Activated naive CD8-positive, alpha-beta T cell treated with anti-CD3 and anti-CD28 coated beads, Interleukin-2, amount 10 ng/mL, durations not matched to agents 7 days and 5 days (primary cell): ENCODE measurements at places on chromosomes 1 and 21.
A peak's percentile ranks its signal among the peaks of the same experiment; 100 is the strongest.

GRCh38 chr1:192270398-192270797, 46.4 kb upstream of the RGS21 start:
- no peak overlapping the region for H3K4me3 ChIP-seq
- H3K27me3 ChIP-seq: no peaks in the 10 kb centered on the region
- no peak overlapping the region for H3K27ac ChIP-seq
- DNase-seq: no peak
- no peaks in the 10 kb centered on the region for H3K36me3 ChIP-seq

DNA sequence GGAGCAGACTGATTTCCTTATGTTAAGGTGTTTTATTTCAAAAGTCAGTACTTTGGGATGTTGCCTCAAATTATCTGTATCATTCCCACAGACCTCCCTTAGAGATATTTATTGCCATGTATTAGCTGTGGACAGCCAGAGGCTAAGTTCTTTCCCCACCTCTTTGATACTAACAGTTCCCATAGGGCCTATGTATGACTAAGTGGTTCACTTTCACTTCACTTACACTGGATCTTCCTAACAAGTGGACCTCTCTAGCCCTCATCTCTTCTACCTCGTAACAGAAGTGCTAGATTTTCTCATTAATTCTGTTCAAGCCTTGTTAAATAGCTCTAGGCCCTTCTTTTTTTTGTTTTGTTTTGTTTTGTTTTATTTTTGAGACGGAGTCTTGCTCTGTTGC, 6.2 kb downstream of the TRAF5 start:
- peaks cover 82% of the 10 kb centered on the region for H3K4me1 ChIP-seq
- no peaks in the 10 kb centered on the region for H3K27me3 ChIP-seq
- DNase-seq: no peak
- no peak overlapping the region for H3K4me3 ChIP-seq
- H3K27ac ChIP-seq: peak overlapping the region; percentile 5
- H3K36me3 ChIP-seq: peaks cover 35% of the 10 kb centered on the region

- H3K4me1 ChIP-seq: no peaks in the 10 kb centered on the region
- H3K4me3 ChIP-seq: no peak overlapping the region
- H3K27ac ChIP-seq: no peak overlapping the region
- H3K27me3 ChIP-seq: peaks cover 10% of the 10 kb centered on the region
Observed at GRCh38 chr1:94579876-94580294, 38.3 kb upstream of the F3 start.

GRCh38 chr1:167175901-167176300, 44.8 kb upstream of the POU2F1 start:
- DNase-seq: no peak
- peaks cover 4% of the 10 kb centered on the region for H3K27me3 ChIP-seq
- H3K4me3 ChIP-seq: no peak overlapping the region
- no peaks in the 10 kb centered on the region for H3K36me3 ChIP-seq
- no peak overlapping the region for H3K27ac ChIP-seq

DNA sequence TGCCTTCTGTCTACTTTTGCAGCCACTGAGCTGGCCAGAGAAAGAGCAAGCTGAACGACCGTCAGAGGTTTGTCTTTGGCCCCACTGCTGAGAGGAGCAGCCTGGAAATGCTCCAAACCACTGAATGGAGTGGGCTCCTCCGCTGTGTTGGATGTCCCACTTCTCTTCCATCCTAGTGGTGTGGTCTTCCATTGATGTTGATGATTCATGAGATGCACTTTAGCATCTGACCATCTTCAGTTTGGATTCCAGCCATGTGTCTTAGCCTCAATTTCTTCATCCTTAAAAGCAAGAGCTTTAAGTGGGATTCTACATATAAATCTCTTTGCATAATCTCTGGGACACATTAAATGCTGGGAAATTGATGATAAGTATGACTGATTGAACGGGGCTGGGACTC, 276.9 kb downstream of the SIPA1L2 start:
- H3K27me3 ChIP-seq: peaks cover 12% of the 10 kb centered on the region
- no peak overlapping the region for H3K27ac ChIP-seq
- no peak overlapping the region for H3K4me3 ChIP-seq
- DNase-seq: no peak

DNA sequence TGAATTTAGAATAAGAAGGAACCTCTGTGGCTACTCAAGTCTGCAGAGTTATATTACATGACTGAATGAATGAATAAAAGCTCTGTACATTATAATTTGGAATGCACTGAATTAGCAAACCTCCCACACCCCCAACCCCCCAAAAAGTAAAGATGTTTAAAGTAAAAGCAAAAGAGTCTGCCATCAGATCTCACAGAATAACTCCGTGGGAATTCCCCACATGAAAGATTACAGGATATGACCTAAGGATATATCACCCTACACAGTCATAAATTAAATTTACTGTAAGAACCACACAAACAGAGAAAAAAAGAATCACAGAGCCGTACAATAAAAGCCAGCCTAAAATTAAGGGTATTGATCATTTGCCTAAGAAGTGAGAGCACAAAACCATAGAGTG, 587.3 kb downstream of the PTPRC start:
- no peak for DNase-seq
- peak overlapping the region; percentile 58 for H3K4me3 ChIP-seq
- no peaks in the 10 kb centered on the region for H3K27me3 ChIP-seq
- peaks cover 4% of the 10 kb centered on the region for H3K36me3 ChIP-seq

DNA sequence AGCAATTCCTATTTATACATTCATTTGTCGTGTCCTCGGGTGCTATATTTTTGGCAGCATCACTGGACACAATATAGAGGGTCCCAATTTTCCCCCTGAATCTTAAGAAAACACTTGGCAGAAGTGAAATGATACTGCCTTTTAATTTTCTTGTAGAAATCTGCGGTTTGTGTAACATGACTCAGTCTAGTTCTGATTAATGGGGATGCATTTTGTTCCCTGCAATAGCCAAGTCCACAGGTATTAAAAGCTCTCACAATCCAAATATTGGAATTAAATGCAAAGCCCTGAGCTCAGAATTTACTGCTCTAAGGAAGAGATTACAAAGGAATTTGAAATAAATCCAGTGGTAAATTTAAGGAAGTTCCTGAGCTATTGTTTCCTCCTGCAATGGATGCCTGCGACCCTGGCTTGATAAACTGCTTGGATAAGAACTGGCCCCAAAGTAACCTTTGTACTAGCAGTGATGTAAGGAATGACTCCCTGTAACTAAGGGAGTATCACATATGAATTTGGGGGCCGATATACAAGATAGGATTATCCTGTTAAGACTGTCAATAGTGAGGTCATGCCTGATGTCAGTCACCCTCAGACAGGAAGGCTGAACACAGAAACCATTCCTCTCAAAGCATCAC, 349.7 kb upstream of the C1orf87 start:
- H3K4me3 ChIP-seq: no peak overlapping the region
- no peaks in the 10 kb centered on the region for H3K36me3 ChIP-seq
- no peak overlapping the region for H3K27ac ChIP-seq
- no peak for DNase-seq
- no peaks in the 10 kb centered on the region for H3K4me1 ChIP-seq

DNA sequence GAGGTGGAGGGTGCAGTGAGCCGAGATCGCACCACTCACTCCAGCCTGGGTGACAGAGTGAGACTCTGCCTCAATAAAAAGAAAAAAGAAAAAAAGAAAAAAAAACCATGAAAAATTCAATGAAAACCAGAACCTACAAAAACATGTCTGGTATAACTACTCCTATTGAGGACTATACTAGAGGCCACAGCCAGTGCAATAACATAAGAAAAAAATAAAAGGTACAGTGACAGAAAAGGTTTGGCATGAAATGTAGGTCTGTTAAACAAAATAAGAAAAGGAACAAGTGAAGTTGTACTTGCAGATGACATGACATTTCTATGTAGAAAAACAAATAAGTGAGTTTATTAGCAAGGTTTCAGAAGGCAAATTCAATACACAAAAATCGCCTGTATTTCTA, 8.2 kb downstream of the NADK start:
- H3K27me3 ChIP-seq: no peaks in the 10 kb centered on the region
- H3K4me1 ChIP-seq: peaks cover 8% of the 10 kb centered on the region
- DNase-seq: no peak
- no peak overlapping the region for H3K4me3 ChIP-seq

DNA sequence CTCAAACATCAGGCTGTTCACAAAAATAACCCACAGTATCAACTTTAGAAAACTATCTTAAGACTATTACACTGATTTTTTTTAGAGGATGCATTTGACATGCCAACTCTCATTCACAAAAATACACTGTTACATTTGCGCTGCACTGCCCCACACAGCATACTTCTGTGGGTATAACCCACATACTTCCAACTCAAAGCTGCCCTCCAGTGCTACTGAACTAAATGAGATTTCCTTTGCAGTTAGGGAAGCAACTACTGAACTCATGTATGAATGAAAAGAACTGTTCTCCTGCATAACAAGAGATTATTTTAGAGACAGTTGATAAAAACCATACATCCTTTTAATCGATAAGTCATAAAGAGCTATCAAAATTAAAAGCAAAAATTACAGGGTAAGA, 25.8 kb upstream of the GADD45A start:
- no peaks in the 10 kb centered on the region for H3K4me1 ChIP-seq
- H3K4me3 ChIP-seq: no peak overlapping the region
- H3K36me3 ChIP-seq: no peaks in the 10 kb centered on the region

DNA sequence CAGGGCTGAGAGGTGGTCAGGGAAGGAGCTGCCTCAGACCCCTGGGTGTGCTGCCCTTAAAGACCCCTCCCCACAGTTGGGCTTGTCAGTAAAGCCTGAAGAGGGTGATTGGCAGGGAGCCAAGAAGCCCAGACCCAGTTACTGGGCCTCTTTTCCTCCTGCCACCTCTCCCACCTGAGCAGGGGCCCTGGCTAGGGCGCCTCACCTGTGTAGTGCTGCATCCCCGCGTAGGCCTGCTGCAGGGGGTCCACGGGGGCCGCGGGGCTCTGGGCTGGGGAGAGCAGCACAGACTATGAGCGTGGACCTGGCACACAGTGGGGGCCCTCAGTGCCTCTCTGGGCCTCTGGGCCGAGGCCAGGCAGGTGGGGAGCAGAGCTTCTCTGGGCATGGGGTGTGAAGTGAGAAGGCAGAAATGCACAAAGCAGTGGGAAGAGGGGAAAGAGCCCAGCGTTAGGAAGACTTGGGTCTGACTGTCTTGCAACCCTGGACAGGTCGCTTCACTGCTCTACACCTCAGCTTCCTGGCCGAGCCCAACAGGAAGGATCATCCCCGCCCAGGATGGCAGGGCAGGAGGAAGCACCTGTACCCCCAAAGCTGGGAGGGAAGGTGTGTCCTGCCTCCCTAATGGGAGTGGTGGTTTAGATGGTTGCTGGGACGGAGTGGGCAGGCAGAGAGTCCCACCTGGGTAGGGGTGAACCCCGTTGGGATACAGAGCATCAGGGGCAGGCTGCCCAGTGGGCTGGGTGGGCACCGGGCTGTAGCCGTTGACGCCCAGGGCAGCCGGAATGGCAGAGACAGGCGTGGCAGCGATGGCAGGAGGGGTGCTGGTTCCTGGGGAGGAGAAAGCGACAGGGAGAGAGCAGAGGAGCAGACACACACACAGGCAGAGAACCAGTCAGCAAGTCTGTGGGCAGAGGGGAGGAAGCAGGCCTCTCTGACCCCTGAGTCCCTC, 9.9 kb downstream of the CELF3 start:
- no peaks in the 10 kb centered on the region for H3K36me3 ChIP-seq

DNA sequence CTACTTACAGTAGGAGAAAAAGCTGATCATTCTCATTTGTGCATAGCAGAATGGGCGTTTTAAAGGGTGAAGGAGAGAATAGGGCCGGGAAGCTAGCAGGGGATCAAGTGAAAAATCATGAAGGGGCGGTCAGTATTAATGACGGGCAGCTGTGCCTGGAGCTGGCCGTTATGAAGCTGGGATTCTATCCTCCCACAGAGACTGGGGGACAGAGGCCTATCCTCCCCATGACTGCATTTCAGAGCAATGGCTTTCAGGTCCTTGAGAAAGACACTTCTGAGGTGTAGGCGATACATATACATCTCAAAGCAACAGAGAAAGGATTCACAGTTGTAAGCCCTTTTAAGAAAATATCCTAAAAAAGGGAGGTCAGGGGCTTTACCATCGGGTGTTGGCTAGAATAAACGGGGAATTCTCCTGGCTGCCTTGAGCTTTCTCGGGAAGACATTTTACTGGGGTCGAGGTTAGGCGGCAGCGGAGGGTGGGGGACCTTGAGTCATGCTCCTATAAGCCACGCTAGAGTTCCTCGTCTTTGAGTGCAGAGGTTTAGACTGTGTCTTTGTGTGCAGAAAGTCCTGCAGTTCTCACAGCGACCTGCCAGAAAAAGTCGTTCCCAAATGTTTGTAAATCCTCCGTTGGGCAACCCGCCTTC, 559 bp upstream of the MTARC2 start:
- DNase-seq: no peak
- H3K27ac ChIP-seq: no peak overlapping the region
- H3K4me3 ChIP-seq: peak overlapping the region; percentile 64
- peaks cover 5% of the 10 kb centered on the region for H3K4me1 ChIP-seq
- H3K36me3 ChIP-seq: no peaks in the 10 kb centered on the region
- H3K27me3 ChIP-seq: peaks cover 50% of the 10 kb centered on the region

DNA sequence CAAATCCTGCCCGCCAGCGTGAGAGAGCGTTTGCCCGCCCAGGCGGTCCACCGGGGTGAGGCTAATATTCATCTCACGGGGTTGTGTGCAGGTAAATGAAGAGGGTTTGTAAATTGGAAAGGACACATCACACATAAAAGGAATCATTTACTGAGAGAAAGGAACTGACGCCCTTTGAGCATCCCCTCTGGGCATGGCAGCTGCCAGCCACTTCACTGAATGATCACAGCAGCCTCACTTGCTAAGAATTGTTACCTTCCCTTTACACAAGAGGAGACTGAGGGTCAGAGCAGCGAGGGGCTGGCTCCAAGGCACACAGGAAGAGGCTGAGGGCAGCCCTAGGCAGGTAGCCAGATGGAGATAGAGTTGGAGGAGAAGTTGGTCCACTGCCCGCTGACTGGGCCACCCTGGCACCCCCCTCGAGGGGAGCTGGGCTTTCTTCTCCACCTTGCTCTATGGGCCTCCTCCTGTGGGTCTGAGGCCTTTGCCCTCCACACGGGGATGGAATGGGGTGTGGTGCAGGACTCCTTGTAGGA, 96.0 kb downstream of the FOXD2 start:
- H3K27ac ChIP-seq: no peak overlapping the region
- no peak for DNase-seq
- H3K27me3 ChIP-seq: peaks cover 57% of the 10 kb centered on the region
- no peaks in the 10 kb centered on the region for H3K36me3 ChIP-seq
- H3K4me3 ChIP-seq: no peak overlapping the region

GRCh38 chr1:217953922-217954321, 322.8 kb downstream of the SPATA17 start:
- H3K4me1 ChIP-seq: no peaks in the 10 kb centered on the region
- H3K27ac ChIP-seq: no peak overlapping the region
- no peaks in the 10 kb centered on the region for H3K27me3 ChIP-seq
- no peaks in the 10 kb centered on the region for H3K36me3 ChIP-seq
- H3K4me3 ChIP-seq: no peak overlapping the region

GRCh38 chr1:28718166-28718565, 18.6 kb upstream of the YTHDF2 start:
- no peak overlapping the region for H3K4me3 ChIP-seq
- no peaks in the 10 kb centered on the region for H3K27me3 ChIP-seq
- DNase-seq: no peak
- peaks cover 2% of the 10 kb centered on the region for H3K4me1 ChIP-seq

- H3K36me3 ChIP-seq: no peaks in the 10 kb centered on the region
- no peak overlapping the region for H3K4me3 ChIP-seq
- H3K4me1 ChIP-seq: no peaks in the 10 kb centered on the region
- no peaks in the 10 kb centered on the region for H3K27me3 ChIP-seq
- no peak overlapping the region for H3K27ac ChIP-seq
- DNase-seq: peak; percentile 29
Observed at GRCh38 chr21:46154955-46155513, 345 bp downstream of the FTCD start.

- H3K27ac ChIP-seq: no peak overlapping the region
- H3K4me3 ChIP-seq: no peak overlapping the region
- peaks cover 9% of the 10 kb centered on the region for H3K4me1 ChIP-seq
- no peaks in the 10 kb centered on the region for H3K36me3 ChIP-seq
Observed at GRCh38 chr1:45493116-45493697, 2.2 kb upstream of the TESK2 start.
